ENCODE measurements at places on chromosomes 5 and 9. TPM values are rescaled to one million over a fixed set of nuclear protein-coding genes. Genes with fewer than 3 reads are reported as not detected.

The GFI1B gene
- not detected for polyA plus RNA-seq

The BTNL8 gene
- polyA plus RNA-seq, result not detected

The PCDHB11 gene
- polyA plus RNA-seq, result 3.7 TPM

The SLC6A7 gene
- 4.6 TPM for polyA plus RNA-seq

The PHF24 gene
- 1.8 TPM for polyA plus RNA-seq

The PDGFRB gene
- polyA plus RNA-seq, result not detected

The IRX1 gene
- 0.34 TPM for polyA plus RNA-seq

The FAM53C gene
- 44.2 TPM for polyA plus RNA-seq

The SOX30 gene
- polyA plus RNA-seq, result not detected

The REEP2 gene
- 177 TPM for polyA plus RNA-seq

The GZMA gene
- not detected for polyA plus RNA-seq

The CSF1R gene
- not detected for polyA plus RNA-seq

The LCN15 gene
- polyA plus RNA-seq, result not detected
